Activated gamma-delta T cell treated with Interleukin-2 at 50 U/mL for 16 hours (primary cell): ENCODE measurements at places on chromosomes 3 and 15.

DNA sequence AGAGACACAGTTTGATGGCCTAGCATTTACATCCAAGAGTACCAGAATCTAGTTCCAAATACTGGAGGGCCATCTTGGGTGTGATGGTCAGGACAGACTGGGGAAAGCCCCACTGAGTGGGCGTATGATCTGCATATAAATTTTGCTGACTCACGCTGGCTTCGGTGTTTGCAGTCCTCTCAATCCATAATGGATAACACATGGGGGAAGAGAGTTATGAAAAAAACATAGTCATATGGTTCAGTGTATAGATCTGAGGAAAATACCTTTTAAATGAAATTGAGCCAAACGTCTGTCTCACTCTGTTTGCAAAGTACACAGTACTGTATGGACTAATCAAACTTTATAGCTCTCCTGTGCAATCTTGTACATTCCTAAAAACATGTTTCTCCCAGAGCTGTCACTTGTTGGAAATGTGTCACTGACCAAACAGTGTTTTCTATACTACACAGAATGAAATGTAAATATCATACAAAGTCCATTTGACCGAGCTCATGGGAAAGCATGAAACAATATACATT lies 125.3 kb upstream of the THBS1 start:
- DNase-seq: no peak

- DNase-seq: no peak
These were observed 627.1 kb downstream of the NAALADL2 start for GRCh38 chr3:175486255-175486654.

GRCh38 chr3:160232014-160232413 lies 6.8 kb downstream of the C3orf80 start:
- DNase-seq: no peak

GRCh38 chr3:13504161-13504831 lies 24.2 kb downstream of the HDAC11 start:
- no peak for DNase-seq

DNA sequence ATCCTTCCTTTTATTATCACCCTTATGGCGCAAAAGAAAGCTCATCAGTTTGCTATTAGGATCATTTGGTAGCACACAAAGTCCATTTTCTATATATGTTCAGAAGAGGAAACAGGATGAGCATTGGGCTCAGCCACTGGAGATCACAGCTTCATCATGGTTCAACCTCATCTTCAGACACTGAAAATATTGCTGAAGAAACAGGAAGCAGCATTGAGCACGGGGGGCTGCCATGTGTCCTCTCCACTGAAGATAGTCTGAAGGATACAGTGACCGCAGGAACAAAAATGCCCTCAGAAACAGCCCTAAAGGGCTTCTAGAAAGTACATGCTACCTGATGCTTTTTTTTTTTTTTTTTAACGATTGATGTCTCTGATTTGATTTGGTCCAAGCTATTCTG lies 835.3 kb upstream of the CFAP20DC start:
- DNase-seq: no peak

DNA sequence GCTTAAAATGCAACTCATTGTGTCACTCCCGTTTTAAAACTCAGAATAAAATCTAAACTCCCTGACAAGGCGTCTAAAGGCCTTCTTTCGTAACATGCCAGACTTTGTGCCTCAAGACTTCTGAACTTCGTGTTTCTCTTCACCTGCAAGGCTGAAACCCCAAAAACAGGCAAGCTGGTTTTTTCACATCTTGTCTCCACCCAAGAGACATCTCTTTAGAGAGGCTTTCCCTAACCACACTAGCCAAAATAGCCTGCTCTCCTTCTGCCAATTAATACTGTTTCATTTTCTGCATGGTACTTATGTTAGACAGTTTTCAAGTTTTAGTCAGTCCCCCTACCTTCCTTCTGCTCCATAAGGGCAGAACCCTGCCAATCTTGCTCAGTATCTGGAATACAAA lies 41.6 kb downstream of the RAF1 start:
- DNase-seq: no peak

DNA sequence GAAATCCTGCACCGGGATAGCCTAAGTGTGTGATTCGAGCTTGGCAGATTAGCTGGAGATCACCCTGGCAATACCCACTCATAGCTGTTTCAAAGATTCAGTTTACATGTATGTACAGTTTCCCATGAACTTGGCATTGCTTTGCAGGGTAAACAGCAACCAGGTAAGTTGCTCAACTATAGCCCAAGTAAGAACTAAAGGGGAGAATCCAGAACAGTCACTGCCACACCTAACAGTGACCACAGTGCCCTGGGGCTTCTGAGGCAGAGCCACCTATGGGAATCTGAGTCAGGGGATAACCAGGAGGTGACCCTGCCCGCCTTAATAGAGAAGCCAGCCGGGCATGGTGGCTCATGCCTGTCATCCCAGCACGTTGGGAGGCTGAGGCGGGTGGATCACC lies 15.9 kb downstream of the CDAN1 start:
- no peak for DNase-seq

DNA sequence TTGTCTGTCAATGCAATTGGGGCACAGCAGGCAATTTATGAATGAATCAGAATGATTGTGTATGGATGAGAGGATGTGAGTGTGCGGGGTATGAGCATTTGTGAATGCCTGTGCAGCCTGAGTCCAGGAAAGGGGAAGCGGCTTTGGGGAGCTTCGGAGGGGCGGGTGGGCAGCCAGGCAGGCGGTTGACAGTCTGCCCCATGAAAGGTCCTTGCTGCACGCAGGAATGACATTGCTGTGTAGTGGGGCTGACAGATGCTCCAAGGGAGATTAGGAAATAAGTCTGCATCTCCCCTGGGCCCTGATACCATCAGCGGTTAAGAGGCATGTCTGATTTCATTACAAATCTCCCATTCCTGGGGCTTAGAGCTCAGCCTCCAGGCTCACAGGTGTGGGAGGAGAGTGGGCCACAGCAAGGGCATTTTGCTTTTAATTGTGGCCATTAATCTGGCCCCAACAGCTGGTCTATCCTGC lies 26.4 kb upstream of the TSPAN3 start:
- no peak for DNase-seq
